OCI-LY7 (cell line): ENCODE measurements at places on chromosomes 3 and 15.

- no peak for DNase-seq
Observed at GRCh38 chr15:82679626-82680199, 30.0 kb downstream of the AP3B2 start.

DNA sequence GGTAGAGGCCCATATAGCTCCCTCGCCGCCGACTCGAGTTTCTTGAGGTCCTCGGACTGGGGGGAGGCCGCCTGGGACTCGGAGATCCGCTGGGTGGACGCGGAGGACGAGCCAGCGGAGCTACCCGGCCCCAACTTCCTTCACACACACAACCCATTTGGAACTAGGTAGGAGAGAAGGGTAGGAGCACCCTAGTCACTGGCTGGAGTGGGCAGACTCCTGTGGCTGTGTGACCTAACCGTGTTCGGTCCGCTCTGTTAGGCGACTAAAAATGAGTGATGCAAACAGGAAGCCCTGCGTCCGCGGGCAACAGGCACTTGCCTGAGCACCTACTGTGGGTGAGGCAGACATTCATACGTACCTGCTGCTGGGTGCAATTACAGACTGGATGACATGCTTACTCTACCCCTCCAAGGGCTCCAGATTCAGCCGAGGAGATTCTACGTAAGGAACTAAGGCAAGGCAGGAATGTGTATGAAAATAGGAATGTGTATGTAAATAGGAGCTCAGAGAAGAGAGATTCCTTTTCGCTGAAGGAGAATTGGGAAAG is 4.6 kb upstream of the SIN3A start:
- peak; percentile 72 for DNase-seq

DNA sequence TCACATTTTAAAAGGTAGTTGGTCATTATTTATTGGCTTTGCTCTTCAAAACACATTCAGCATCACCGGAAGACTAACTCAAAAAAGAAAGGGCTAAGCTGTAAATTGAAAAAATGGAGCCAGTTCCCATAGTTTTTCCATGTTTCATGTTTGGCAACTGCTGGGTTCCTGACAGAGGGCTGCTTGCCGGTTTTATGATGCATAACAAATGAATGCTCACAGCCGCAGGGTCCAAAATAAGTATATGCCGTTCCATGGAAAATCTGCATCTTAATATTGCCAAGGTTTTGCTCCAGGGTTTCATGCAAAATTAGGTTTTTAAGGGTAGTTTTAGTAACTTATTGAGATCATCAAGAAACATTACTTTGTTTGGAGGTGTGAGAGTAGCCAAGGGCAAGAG is 15.8 kb downstream of the SLC12A1 start:
- no peak for DNase-seq

DNA sequence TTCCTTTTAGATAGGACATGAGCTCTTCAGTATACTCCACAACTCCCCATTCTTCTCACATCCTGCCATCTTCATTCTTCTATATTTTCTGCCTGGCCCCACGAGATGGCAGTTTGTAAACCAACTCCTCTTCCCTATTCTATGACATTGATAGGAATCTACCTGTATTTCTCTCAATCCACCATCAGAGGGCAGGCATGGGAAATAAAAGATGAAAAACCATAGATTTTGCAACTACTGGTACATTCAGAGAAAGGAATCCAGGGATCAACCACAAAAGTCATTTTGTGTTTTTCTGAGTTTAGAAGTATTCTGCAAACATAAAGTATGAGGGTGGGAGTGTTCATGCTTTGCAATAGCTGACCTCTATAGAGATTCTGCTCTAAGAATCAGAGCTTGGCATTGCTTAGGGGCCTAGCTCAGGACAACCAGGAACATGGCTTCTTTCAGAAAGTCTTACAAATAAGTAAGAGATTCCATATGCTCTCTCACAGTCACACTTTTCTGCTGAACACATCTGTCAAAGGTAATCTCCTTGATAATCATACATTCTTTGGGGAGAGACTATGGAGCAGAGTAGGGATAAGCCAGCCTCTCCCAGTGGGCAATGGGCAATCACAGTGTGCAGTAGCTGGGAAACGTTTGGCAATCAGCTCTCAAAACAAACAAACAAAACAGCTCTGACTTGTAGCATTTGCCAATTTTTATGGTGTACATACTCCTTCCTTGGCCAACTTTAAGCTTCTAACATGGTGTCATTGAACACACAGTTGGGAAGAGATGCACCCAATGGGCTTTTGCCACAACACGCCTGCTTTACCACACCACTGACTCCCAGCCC is 43.1 kb upstream of the SLC25A36 start:
- peak; percentile 62 for DNase-seq

- DNase-seq, result no peak
Observed at GRCh38 chr15:94077938-94078337, 153.4 kb upstream of the MCTP2 start.

DNA sequence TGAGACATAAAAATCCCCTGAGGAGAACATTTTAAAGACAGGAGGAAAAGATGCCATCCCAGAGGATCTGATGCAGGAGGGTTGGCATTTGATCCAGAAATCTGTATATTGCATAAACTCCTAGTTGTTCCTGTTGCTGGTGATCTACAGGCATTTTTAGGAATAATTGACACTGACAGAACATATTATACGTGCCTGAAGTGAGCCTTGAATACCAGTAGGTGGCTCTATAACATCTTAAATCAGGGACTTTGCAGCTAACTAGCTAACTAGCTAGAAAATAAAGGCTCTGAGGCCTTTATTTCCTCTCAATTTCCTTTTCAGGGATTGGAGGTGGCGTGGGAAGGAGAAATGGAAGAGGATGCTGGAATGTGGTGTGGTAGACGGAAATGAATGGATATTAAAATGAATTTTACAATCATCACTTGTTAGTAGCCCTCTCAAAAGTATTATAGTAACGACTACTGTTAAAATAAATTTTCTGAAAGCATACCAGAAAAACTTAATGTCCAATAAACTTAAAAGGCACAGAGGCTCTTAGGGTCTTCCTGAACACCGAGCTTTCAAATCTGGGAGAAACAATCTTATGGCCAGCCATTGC is 73.8 kb upstream of the ZBED2 start:
- peak; percentile 74 for DNase-seq

DNA sequence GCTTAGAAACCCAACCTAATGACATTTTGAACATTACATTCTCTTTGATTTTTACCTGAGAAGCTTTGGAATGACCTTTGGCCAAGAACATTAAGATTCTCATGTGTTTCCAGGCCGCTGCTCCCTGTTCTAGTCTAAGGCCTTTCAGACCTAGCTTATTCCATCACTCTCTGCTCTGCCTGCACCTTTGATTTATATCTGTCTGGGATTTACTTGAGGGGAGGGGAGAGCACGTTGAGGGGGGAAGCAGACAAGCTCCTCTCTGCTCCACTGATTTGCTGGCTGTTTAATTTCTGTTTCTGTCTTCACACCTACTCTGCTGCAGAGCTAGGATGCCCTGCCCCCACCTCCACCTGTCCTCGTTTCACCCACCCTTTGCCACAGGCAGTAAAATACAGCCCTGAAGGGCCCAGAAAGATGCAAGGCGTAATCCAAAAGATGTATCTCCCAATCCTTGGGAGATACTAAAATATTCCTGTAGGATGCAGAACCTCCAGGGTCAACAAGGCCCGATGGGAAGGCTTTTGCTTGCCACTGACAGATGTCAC is 429.8 kb downstream of the EPHB1 start:
- DNase-seq, result no peak

DNA sequence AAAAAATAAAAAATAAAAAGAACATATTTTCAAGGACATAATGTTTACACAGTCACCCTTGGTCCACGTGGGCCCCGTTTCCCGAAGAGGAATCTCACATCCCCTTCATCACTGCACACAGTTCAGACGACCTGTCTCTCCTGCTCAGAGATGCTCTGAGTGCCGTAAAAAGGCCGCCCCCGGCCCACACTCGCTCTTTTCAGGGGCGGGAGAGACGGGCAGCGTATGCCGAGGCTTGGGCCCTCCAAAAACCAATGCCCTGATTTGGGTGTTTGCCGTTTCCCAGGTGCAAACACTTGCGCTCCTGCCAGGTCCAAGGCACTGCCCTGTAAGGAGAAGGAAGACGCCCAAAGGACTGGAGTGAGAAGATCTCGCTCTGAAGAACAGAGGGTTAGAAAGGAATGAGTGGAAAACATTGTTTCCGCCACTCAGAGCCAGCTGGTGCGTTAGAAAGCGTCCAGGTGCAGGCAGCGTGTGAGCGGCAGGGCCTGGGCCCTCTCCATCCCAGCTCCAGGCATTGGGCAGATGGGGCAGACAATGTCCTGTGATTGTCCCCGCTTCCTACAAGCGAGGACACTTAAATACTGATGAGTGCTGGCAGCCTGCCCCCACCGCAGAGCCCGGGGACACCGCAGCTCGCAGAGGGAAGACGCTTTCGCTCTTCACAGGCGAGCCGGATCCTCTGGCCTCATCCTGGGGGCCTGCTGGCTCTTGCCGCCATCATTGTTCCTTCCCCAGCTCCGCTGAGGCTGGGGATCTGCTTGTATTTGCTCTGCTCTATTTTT is 53.2 kb downstream of the NIPA2 start:
- no peak for DNase-seq

DNA sequence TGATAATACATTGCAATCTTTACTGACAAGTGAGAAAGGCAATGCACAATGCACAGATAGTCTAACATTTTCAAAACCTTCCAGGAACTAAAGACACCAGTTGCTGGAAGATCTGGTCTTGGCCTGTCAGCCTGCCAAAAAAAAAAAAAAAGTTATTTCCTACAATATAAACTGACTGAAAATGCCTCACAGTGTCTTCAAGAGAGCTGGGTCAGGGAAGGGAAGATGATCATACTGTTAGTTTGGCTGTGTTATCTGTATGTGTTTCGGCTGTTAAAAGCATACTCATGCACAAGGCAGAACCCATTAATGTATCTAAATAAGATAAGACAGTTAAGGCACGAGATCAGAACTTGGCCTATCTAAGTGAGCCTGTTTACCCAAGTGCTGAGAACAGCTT is 673.4 kb downstream of the MECOM start:
- DNase-seq, result no peak

GRCh38 chr15:101608201-101608600 is 44.0 kb downstream of the TM2D3 start:
- DNase-seq, result no peak

DNA sequence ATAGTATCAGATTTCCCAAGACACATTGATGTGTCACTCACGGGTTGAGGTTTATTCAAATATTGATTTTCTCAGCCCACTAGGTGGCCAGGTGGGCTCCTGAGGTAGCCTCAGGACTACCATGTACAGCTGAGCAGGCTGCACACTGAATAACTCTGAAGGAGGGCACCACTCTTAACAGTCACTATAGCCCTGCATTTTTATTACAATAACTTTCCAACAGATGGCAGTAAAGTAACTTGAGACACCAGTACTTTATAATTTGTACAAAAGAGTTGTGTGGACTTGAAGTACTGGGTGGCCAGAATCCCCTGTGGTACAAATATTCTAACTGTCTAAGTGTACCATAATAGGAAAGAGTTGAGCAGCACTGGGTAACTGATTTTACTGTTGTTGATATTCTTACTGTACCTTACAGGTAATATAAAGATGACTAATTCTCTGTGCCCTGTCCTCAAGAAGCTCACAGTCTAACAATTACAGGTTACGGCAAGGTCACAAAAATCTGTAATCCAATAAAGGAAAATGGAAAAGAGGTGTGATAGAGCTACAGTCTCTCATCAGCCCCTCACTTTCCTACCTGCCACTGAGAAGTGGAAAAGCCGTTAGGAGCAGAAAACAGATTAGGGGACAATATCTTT is 76.0 kb downstream of the ETFA start:
- peak; percentile 58 for DNase-seq

DNA sequence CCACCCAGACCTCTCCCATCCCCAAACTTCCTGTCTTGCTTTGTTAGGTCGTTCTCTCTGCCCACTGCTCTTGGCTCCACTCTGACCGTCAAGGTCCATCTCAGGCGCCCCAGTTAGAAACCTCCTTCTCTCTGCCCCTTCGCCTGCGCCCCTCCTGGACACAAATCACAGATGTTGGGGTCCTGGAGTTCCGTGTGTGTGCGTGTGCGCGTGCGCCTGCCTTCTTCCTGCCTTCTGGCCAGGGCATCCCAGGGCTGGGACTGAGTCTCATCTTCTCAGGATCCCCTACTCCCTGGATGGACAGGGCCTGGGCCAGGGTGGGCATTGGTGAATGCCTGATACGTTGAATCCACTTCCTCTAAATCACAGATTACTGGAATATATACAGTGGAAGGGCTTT is 869 bp downstream of the ACSBG1 start:
- no peak for DNase-seq

DNA sequence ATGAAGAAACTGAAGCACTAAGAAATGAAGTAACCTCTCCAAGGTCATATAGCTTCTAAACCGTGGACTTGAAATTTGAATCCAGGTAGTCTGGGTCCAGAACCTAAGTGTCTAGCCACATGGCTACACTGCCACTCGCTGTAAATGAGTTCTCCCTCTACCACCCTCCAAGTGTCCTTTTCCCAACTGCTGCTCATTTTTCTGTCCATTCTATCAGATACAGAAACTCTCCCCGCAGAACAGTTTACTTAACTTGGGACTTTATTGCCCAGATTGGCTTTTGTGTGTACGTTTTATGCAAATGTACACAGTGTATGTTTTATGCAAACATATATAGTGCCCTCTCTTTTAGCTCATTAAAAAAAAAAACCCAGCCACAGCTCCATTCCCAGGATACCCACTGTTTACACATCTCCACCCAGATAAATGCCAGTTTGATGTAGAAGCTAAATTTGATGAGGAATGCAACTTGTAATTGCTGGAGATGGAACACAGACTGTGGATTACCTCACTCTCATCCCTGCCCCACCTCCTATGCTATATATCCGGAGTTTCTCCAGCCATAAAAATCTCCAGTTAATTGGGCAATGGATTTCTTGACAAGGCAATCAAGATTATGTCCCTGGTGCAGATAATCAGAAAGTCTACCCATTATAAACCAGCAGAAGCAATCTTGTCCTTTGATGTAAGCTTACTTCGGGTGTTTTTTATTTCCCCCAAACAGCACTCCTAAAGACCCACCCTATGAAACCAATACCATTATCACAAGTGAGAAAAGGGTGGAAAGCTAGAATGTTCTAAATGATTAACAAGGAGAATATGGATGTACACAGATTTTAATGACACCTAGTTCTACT is 42.0 kb downstream of the THBS1 start:
- DNase-seq, result no peak

GRCh38 chr15:64905119-64905831 is 6.4 kb upstream of the ANKDD1A start:
- DNase-seq, result peak; percentile 69

GRCh38 chr15:66237513-66238235 is 15.9 kb downstream of the MEGF11 start:
- DNase-seq, result no peak

DNA sequence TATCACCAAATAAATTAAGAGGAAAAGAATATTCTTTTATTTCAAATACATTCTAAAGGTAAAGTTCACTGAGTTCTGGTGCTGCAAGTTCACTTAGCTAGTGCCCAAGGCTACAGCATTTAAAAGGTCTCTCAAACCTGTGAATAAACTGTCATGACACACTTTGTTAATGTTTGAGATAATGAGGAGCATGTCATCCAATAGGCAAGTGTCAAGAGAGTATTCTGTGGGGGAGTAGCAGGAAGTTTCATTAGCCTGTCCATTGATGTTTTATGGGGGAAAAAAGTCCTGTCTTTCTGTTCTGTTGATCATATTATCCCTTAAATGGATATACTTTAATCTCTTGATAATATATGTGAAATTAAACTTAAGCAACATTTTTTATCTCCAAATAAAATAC is 4.0 kb downstream of the SPESP1 start:
- no peak for DNase-seq
